ENCODE measurements at places on chromosomes 3 and 15. TPM values are rescaled to one million over a fixed set of nuclear protein-coding genes. Genes with fewer than 3 reads are reported as not detected.

GRCh38 chr3:144011251-144011799 lies 39.7 kb downstream of the DIPK2A start:
- DNase-seq: no peak

Gene GATM
- total RNA-seq: not detected

GRCh38 chr3:195209083-195209846 lies 61.7 kb downstream of the XXYLT1 start:
- DNase-seq: no peak

DNA sequence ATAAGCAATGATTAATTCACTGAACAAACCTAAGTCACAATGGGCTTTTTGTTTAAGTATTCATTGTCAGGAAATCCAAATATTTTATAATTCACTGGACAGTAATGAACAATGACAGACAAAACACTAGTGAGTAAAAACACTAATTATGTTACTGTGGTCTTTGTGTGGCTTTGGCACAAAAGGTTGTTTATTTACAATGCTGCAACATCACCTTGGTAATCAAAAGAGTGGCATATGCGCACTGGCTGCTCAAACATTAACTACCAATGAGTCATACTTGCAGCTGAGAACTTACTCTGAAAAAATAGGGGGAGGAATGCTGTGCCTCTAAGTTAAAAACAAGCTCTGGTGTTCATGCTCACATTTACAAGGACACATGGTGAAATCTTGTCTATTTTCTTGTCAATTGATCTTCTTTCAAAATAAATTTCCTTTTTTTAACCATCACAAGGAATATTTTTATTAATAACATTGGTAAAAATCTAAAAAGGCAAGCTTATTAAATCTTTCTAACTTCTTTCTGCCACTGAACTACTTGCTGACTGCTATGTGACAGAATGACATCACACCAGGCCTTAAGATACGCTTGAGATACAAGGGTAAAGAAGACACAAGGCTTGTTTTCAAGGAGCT lies 85.2 kb upstream of the PPIB start:
- DNase-seq: peak; percentile 88

- DNase-seq: no peak
These were observed 334.4 kb upstream of the THBS1 start for GRCh38 chr15:39246523-39246922.

DNA sequence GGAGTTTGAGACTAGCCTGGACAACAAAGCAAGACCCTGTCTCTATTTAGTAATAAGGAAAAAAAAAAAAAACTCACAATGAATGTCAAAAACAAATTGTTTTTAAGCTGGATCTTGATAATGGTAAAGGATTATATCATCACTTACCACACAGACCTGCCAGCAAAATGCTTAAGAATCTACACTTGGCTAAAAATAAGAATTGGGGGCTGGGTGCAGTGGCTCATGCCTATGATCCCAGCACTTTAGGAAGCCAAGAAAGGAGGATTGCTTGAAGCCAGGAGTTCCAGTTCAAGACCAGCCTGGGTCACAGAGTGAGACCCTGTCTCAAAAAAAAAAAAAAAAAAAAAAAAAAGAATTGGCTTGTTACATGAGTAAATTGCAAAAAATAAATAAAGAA lies 31.0 kb downstream of the ACAP2 start:
- DNase-seq: no peak

DNA sequence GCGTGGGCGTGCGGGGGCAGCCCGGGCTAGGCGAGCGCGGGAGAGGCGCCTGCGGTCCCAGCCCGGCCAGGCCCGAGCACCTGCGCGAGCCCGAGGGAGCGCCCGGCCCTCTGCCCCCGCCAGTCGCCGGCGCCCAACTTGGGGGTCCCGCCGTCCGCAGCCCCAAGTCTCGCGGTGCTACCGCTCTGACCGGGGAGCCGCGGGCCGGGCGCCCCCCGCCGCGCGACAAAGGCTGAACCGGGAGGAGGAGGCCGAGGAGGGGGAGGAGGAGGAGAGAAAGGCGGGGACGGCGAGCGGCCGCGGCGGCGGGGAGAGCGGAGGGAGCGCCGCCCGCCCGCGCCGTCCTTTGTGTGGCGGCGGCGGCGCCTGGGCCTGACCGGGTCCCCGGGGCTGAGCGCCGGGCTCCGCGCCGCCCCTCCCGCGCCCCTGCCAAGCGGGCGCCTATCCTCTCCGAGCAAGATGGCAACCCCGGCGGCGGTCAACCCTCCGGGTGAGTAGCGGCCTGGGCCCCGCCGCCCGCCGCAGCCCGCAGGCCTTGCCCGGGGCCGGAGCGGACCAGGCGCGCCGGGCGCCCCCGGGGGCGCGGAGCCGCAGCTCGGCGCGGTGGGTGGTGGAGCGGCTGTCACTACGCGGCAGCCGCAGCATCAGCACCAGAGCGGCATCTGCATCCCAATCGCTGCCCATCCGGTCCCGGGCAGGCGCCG lies at the start of gene ARNT2:
Gene ARNT2, plus strand, starts transcription at position 326 of the 704 bp plus-strand sequence. Its CDS starts 134 bp downstream, at position 460.
- DNase-seq: no peak

GRCh38 chr3:74214286-74214685 lies 400.2 kb downstream of the CNTN3 start:
- no peak for DNase-seq

DNA sequence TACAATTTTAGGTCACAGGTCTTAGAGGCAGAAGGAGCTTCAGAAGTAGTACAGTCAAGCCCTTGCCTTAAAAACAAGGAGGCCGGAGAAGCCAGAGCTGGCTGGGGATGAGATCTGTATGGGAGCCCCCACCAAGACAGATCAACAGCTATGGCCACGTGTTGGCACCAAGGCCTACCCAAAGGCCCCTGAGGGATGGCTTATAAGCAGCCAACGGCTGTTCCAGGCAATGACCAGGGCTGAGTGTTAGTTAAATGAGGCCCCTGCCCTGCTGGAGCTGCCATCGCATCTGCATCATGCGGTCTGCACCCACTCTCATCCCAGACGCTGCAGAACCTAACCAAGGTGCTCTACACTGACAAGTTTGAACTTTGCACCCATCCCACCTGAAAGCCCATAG lies 43.3 kb downstream of the CCDC12 start:
- no peak for DNase-seq

Gene CRABP1
- total RNA-seq: not detected

Gene OCA2
- total RNA-seq: not detected

GRCh38 chr15:77024273-77025082 lies 29.6 kb downstream of the PSTPIP1 start:
- peak; percentile 66 for DNase-seq

Gene SERINC4
- total RNA-seq: not detected
